Tibial artery (tissue), 4 donors: ENCODE measurements at places on chromosomes 12 and 14.

- DNase-seq, result no peak
These were observed 72.9 kb upstream of the C14orf180 start for GRCh38 chr14:104506461-104507253.

GRCh38 chr14:39381366-39381765, 50.9 kb downstream of the FBXO33 start:
- DNase-seq, result no peak

DNA sequence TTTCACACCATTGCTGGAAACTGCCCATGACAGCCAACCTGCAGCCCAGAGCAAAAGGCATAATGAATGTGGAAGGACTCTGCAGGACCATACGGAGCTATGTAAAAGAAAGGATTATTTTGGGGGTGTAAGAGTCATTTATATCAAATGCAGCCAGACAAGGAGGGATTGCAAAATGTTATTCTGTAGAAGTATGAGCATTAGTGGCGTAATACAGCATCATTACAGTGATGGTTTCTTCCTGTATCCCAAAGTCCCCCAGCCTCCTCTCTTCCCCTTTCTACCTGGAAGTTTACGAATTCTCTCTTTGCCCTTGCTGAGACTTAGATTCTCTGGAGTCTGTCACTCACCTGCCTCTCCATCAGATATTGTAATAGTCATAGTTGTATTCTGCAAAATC, 89.9 kb downstream of the BORCS5 start:
- DNase-seq, result no peak

DNA sequence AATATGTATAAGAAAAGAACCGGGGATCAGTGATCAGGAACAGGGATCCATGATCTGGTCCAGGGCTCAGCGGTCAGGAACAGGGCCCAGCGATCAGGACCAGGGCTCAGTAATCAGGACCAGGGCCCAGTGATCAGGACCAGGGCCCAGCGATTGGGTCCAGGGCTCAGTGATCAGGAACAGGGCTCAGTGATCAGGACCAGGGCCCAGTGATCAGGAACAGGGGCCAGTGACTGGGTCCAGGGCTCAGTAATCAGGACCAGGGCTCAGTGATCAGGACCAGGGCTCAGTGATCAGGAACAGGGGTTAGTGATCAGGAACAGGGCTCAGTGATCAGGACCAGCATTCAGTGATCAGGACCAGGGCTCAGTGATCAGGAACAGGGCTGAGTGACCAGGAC, 56.3 kb downstream of the TMEM121 start:
- no peak for DNase-seq

DNA sequence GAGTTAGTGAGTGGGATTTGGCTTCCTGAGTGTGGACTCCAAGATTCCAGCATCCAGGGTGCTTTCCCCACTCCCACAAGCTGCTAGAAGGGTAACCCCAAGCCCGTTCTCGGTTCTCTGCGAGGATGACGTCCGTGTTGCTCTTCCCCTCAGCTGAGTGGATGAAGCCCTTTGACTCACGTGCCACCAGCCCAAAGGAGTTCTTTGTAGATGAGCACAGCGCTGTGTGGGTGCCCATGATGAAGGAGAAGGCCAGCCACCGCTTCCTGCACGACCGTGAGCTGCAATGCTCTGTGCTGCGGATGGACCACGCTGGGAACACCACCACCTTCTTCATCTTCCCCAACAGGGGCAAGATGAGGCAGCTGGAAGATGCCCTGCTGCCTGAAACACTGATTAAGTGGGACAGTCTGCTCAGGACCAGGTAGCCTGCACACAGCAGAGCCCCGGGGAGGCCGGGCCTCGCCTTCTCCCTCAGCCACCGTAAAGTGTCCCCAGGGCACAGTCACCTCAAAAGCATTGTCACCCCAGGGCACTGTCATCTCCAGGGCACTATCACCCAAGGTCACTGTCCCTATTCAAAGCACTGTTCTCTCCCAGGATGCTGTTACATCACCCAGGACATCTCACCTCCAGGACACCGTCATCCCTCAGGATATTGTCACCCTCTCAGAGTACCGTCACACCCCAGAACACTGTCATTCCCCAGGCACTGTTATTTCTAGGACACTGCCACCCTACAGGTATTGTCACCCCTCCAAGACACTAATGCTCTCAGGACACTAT, 31.3 kb downstream of the SERPINA3 start:
- DNase-seq, result no peak

DNA sequence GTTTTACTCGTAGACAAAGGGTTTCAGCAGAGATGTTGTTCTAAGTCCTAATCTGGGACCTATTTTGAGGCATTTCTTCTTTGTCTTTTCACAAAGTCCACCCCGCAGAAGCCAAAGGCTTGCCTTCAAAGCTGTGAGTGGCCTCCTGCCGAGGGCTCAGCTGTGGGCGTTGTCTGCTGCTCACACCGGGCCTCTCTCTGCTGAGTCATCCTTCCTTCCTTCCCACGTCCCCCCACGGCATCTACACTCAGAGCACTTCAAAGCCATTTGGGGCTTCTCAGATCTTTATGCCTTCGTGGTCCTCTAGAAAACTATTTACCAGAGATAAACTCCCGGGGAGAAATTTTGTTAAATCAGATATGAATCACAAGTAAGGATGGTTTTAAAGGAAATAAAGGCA, 115.9 kb upstream of the TMPO start:
- DNase-seq, result no peak

DNA sequence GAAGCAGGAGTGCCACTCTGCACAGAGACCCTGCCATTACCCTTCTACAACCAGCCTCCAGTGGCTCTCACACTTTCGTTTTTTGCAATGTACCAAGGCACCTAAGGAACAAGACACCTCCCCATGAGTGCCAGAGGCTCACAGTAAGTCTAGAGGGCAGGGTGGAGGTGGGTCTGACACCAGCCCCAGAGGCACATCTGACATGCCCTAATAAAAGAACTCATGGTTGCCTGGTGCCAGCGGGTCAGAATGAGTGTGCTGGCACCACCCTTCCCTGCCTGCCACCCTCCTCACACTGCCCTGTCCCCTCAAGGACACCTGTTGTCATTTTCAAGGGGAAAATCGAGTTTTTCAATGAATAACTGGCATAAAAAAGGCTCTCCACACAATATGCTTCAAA, 161.2 kb downstream of the FOXN3 start:
- DNase-seq, result no peak

GRCh38 chr14:57293866-57294837, 25.4 kb downstream of the AP5M1 start:
- DNase-seq, result no peak

DNA sequence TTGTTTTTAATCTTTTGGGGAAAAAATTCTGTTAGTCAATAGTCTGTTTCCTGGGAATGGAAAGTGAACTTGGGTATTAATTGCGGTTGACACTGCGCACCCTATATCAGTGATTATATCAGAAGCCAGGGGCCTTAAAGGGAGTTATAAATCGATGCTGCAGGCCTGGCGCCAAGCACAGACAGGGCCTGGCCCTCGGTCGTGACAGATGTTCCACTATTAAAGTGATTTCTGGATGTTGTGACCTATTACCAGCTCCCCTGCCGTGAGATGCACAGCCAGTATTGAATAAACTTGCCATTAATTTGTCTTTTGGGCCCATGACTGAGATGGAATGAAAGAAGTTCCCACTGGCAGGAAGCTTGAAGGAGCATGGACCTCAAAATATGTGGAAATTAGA, 45.1 kb upstream of the KITLG start:
- DNase-seq, result no peak

DNA sequence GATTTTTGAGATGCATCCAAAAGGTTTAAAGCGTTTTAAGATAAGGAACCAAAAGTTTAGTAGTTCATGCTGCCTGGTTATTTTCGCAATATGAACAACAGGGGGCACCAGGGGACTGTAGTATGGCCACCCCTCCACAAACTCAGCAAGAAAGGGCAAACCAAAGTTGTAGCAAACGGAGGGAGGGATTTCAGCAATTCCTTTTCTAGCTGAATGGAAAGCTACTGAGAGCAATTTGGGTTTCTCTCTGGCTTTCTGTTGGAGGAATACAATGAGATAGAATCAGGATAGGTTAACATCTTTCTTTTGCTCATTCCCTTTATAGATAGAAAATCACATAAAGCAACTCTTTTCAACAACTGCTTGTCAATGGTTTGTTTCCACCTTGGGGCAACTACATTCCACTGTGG, 62.5 kb downstream of the DRAM1 start:
- DNase-seq, result peak; percentile 73

- no peak for DNase-seq
These were observed 257.1 kb downstream of the EFCAB11 start for GRCh38 chr14:89697281-89698060.

DNA sequence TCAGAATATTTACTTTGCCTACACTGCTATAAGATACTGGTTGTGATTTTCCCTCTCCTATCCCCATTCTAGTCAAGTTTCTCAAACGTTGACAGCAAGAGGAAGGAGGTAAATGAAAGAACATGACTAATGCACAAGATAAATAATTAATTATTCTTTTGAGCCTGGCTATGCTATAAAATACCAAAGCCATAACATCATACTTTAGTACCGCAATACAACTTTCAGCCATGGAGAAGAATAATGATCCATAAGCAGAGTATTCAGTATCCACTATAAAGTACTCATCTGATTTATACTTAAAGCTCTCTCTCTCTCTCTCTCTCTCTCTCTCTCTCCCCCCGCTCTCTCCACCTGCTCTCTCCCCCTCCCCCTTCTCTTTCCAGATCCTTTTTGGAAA, 41.3 kb downstream of the TDG start:
- no peak for DNase-seq

DNA sequence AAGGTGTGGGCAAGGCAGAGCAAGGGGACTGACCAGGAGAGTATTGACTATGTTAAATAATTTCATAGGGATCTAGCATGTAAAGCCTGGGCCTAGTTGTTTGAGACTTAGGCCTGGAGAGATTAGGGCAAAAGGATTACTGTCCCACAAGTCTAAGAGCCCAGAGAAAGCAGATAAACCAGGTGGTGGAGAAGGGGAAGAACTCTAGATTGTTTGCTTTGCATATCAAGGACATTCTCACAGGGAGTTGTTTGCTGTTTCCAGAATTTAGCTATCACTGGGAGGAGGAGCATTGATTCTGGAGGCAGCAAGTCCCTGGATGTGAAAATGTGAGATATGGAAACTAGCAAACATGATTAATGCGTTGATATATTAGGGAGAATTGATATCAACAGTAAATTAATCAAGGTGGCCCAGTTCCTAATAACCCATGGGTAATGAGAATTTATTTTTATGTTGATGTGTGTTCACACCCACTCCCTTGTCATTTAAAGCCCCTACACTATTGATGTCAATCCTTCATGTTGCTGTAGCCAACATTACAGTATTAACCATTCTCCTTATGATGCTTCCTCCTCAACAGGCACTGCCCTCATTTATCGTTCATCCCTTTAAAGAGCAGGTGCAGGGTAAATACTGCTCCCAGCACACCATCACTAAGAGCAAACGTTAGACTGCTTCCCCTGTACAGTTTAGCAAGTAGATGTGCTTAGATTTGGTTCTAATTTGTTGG, 1666.7 kb upstream of the FLRT2 start:
- no peak for DNase-seq

DNA sequence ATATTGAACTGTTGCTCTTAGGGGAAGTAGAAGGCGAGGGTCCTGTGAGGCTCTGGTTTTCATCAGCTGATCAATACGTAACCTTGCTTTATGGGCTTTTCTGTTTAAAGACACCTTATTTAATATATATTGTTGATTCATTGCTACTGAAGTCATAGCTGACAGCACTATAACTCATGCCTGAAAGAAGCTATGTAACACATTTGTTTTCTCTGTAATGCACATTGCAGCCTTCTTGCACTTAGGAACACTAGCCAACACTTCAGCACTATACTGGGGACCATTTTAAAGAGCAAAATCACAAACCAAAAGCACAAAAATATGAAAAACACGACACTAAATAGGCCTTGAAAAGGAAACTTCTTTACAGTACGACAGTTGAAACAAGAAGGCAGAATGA, 135.7 kb downstream of the TTC6 start:
- DNase-seq, result no peak

GRCh38 chr14:50260072-50260471, 28.7 kb upstream of the SOS2 start:
- DNase-seq, result no peak

GRCh38 chr14:104372390-104373054, 207.0 kb upstream of the C14orf180 start:
- no peak for DNase-seq

DNA sequence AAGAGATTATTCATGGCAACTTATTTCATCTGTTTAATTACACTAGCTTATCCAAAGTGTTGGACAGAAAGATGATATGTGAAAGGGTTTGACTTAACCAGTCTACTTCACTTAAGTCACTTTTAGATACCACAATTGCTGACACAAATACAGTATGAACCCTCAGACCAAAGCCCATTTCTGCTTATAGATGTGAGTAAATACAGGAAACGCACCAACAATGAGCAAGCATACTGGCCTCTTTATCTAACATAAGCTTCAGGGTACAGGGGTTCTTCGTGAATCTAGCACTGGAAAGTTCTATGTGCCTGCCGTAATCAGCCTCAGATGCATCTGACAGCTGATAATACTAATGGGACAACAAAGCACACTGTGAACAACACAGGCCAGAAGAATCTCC, 209.6 kb downstream of the MED13L start:
- DNase-seq, result no peak

DNA sequence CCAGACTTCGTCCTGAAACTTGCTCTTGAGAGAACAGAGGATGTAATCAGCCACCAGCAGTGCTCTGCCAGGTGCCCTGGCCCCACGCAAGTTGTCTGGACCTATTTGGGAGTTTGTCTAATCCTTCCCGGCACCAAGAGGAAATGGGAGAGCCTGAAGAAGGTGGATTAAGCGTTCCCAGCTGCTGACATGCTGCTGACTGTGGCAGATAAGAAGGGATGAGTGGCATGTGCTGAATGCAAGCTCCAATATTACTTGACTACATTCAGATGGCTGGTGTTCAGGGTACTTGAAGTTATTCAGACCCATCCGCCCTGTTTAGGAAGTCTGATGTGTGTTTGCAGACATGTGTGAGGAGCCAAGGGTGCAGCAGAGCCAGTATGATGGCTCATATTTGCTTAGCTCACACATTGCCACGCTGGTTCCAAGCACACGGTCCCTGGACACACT, 440.6 kb upstream of the CCDC196 start:
- no peak for DNase-seq
